CD4-positive, alpha-beta T cell treated with Interleukin-17A for 4 hours (primary cell): ENCODE measurements at places on chromosomes 7 and 10.

DNA sequence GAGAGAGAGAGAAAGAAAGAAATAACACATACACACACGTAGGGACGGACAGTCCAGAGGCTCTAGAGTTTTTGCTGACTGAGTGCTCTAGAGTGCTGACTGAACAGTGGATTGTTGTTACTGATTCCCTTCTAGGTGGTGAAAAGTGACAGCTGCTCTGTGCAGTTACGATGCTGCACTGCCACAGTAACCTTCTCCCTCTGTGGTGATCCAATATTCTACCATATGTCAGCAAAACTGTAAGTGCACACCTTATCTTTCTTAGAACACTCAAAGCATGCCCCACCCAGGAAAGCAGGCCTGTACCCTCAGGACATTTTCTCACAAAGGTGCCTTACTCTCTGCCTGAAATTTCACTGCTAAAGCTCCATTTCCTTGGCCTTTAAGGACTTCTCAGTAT, 1023.5 kb downstream of the TYW1 start:
- DNase-seq: no peak

- DNase-seq: no peak
Measured at GRCh38 chr10:119445935-119446317, 96.6 kb downstream of the RGS10 start.

DNA sequence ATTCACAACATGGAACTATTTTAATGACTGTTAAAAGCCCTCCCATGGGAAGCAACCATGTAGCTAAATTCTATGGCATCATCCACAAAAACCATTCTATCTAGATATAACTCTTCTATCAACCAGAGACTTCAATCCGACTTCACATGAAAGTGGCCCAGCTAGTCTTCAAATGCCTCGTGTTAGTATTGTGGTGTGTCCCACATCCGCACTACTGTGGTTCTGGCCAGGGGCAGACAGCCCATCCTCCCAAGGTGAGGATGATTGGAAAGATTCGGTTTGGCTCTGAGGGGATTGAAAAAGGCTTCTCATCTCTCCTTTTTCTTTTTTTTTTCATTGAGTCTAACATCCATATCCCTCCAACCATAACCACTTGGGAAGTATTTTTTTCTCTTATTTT, 253.0 kb upstream of the KLF6 start:
- no peak for DNase-seq

DNA sequence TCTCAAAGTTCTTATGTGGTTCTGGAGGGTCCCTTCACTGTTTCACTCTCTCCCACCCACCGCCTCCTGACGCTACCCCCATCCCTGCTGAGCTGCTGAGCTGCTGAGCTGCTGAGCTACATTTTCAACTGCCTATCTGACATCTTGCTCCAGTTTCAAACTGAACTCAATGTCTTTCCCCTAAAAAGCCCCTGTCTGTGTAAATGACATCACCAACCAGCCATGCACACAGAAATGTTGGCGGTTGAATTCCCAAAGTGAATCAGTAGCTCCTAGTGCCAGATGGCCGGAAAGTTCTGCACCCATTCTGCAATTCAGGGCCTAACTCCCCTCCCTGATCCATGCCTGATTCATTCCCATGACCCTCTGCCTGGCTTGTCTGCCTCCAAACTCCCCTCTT, 71.2 kb downstream of the WNT2 start:
- DNase-seq: no peak

GRCh38 chr10:103669243-103669929, 175.9 kb downstream of the NEURL1 start:
- DNase-seq: peak; percentile 19
